T-helper 2 cell (primary cell): ENCODE measurements at places on chromosomes 5 and 9.

DNA sequence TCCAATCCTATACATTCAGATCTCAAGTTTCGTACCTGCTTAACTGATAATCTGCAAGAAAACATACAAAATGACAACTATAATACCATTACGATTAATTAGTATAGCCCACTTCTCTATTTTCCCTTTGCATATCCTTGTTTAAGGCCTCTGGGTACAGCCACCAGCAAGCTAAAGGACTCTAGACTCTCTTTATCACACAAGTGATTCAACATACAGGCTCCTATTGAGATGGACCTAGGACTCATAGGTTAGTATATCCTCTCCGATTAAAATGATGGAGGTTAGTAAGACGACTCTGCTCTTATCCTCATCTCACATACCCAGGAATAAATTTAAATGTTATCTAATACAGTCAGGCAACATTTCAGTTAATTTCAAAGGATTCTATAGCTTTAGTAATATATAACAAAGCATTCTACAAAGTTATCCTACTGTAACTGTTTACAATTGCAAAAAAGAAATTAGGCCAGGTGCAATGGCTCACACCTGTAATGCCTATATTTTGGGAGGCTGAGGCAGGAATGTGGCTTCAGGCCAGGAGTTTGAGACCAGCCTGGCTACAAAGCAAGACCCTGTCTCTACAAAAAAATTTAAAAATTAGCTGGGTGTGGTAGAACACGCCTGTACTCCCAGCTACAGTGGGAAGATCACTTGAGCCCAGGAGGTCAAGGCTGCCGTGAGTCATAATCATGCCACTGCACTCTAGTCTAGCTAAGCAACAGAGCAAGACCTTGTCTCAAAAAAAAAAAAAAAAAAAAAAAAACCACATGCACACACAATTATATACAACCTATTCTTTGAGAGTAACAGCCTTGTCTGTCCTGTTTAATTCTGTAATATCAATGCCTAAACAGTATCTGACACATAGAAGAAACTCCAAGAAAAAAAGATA, 15.4 kb downstream of the HAUS6 start:
- DNase-seq = no peak

DNA sequence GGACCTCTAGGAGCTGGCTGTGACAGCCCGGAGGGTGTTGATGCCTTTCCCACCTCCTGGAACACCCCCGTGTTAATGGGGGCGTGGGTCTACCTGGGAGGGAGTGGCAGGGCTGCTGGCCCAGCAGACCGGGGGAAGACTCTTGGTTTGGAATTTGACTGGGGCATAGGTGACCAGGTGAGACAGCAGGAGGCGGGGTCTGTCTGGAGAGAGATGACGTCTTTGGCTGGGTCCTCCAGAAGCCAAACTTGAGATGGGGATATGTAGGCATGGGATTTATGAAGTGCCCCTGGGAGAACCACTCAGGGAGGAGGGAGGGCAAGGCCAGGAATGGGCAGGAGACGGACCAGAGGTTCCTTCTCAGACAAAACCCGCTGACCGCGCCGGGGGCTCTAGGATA, 42.6 kb downstream of the NEK6 start:
- no peak for DNase-seq

GRCh38 chr5:146607659-146608332, 91.8 kb upstream of the GPR151 start:
- DNase-seq = no peak

DNA sequence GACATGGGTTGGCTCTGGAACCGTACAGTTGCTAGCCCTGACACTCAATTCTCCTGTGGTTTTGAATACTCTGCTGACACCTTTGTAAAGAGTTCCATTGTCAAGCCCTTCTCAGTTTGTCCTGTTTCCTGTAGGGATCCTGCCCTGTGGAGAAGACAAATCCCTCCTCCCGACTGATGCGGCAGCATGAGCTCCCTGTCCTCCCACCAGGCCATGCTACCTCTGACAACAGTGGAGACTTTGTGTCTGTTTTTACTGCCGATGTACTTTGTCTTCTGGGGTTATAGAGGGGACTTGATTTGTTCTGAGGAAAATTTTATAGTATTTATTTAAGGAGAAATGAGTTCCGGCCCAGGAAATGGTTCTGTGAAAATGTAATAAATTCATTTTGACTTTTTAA, 57.8 kb downstream of the PRLR start:
- no peak for DNase-seq

DNA sequence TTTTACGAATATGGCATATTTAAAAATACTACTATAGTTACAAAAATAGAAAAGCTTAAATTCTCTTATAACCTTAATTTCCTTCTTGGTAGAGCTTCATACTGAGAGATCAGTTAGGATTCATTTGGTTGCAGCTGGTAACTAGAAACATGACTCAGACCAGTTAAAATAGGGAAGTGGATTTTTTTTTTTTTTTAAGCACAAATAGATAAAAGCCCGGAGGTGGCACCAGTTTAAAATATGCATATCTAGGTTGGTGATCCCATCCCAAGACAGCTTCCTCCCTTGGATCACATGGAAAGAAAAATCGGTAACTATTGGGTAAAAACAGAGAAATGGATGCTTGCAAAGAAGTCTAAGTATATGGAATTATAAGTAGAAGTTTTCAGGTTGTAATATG, 1634.3 kb downstream of the MAT2B start:
- no peak for DNase-seq

DNA sequence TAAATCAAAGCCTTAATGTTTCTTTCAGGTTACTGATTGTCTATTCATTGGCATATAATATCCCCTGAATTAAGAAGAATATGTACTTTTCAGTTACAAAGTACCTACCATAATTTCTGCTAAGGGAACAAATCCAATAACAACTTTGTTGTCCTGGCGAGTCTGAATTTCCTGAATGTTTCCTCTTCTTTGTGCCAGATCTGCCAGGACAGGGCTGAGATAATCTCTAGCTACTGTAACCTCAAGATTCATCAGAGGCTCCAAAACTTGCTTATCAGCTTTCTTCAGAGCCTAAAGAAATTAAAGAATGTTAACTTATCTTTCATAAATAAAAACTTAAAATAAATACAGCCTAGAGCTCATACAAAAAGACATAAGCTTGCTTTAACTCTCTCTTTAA, 37.2 kb downstream of the HEXB start:
- no peak for DNase-seq

DNA sequence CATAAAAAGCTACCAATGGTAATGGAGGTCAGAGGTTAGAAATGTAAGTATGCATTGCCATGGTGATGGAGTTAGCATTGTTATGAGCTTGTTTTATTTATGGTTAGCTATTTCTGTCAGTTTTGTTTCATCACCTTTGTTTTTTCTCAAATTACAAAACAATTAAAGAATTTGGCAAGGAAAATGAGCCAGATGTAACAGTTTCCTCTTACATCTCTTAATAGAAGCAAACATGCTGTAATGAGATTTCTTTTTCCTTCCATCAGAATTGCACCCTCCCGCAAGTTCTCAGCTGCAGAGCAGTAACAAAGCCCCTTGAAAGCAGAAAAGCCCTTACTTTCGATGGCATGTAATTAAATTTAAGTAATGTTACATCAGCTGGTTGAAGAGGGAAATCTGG, 233.0 kb downstream of the SGCD start:
- no peak for DNase-seq

- DNase-seq = no peak
Measured at GRCh38 chr5:84411832-84412605, 27.3 kb upstream of the EDIL3 start.

DNA sequence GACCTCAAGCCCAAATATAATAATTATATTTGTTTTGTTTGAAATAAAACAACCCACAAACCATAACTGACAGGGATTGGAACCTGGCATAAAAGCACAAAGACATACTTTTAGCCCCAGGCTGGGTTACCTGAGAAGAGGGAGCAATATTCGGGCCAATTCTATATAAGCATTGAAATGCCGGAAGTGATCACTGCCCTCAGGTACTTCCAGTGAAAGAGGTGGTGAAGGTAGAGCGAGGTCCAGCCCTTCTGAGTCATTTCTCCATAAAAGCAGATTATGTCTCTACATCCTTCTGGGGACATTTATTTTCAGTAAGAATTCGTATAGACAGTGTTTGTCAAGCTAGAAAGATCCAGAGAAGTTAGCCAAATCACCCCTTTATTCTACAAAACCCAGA, 59.6 kb downstream of the GCNT4 start:
- DNase-seq = no peak

- no peak for DNase-seq
Measured at GRCh38 chr9:20732118-20732517, 48.1 kb downstream of the FOCAD start.

- no peak for DNase-seq
Measured at GRCh38 chr5:75616971-75617621, 5.8 kb downstream of the ANKDD1B start.

GRCh38 chr5:10828241-10828640, 67.2 kb upstream of the DAP start:
- DNase-seq = no peak

DNA sequence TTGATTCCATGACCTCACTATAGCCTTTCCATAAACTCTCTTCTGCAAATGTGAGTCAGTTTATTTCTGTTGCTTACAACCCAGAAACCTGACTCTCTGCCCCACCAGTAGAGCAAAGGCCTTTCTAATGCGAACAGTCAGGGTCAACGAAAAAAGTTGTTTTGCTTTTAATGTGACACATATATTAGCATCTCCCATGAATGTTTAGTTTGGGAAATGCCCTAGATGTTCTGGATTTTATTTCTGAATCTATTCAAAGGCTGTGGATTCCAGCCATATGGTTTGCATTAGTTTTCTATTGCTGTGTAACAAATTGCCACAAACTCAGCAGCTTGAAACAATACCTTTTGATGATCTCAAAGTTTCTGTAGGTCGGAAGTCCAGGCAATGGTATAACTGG, 193.5 kb downstream of the GNA14 start:
- no peak for DNase-seq

GRCh38 chr9:755454-756381, 85.8 kb upstream of the DMRT1 start:
- DNase-seq = no peak

DNA sequence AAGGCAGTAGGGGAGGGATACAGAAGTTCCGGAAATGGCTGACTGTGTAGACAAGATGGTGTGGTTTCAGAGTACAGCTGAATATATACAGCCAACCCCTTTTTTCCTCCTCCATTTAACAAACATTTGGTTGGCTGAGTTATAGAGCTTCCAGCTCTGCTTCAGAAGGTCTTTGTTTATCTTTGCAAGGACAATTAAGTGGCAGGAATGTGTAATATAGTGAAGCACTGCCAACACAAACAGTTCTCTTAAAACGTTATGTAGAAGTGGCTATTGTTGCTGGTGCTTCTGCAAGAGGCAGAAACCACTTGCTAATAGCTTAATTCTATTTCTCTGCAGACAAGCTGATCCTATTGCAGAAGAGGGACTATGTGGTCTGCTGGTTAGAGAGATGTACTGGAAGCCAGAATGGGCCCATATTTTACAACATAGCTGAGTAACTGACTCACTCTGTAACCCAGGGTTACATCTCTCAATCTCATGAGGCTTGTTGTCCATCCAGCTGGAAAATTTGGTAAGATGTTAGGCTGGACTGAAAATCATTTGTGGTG, 62.7 kb upstream of the OSMR start:
- DNase-seq = no peak

- DNase-seq = no peak
Measured at GRCh38 chr9:16868701-16869100, 1.8 kb downstream of the BNC2 start.

DNA sequence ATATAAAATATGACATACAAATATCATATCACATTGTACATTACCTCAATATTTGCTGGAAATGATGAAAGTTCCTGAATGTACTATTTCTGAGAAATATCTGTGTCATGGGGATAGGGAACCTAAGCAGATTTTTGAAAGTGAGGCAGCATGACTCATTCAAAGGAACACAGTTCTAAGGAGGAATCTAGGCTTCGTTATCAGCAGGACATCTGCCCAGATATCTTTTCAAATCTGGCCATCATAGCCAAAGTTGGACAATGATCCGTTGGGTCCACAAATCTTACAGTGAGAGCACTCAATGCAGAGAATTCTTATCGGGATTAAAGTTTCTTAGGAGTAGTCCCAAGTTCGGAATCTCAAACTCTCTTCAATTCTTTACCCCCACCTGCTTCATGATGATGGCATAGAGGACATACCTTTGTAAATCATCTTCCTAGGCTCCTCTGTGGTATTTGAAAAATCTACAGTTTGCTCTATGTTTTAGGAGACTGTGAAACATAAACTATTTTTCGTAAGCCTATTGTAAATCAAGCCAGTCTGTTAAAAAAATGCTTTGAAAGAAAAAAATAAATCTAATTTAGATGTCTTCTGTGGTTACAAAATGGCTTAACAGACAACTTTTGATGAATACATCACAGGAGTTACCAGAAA, 29.4 kb upstream of the ALDH1A1 start:
- DNase-seq = no peak

- no peak for DNase-seq
Measured at GRCh38 chr5:135127439-135128240, 93.6 kb upstream of the PITX1 start.

DNA sequence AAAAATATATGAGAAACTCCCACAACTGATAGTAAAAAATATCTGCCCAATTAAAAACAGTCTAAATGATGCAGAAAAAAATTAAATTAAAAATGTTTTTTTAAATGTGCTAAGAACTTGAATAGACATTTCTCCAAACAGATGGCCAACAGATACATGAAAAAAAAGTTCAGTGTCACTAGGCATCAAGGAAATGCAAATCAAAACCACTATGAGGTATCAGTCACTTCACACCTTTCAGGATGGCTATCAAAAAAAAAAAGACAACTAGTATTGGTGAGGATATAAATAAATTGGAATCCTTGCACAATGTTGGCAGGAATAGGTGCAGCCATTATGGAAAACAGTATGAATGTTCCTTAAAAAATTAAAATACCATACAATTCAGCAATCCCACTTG, 16.6 kb downstream of the ZNF131 start:
- DNase-seq = peak; percentile 52

DNA sequence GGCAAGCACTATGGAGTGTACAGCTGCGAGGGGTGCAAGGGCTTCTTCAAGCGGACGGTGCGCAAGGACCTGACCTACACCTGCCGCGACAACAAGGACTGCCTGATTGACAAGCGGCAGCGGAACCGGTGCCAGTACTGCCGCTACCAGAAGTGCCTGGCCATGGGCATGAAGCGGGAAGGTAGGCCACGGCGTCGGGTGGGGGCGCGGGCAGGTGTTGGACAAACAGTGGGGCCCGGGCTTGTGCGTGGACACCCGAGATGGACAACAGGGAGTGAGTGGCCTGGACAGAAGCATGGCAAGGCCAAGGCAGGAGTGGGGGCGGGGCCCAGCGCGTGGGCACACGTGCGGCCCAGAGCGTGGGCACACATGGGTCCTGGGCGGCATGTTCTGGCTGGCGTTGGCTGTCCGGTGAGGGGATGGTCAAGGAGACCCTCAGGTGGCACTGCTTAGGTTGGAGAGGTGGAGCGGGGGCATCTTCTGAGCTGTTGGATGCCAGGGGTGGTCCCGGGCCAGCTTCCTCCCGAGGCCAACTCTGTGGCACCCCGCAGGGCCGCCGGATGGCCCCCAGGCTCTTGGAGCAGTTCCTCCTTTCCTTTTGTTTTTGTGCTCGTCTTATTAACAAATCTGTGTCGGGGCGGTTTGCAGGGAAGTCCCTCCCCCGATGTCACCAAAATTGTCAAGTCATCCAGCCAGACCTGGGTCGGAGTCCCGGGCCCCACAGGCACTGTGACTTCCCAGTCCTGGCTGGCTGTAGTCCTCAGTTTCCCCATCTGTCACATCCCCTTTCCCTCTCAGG, 82.9 kb downstream of the RXRA start:
- DNase-seq = no peak

- DNase-seq = no peak
Measured at GRCh38 chr5:72284559-72285423, 35.2 kb downstream of the MRPS27 start.
